EH (cell line): ENCODE measurements at places on chromosomes 1 and 21.
A peak's percentile ranks its signal among the peaks of the same experiment; 100 is the strongest.

GRCh38 chr1:67306547-67306946 lies 1.1 kb upstream of the IL12RB2 start:
- DNase-seq = no peak

- DNase-seq = no peak
Measured at GRCh38 chr1:59183749-59184317, 113.1 kb upstream of the FGGY start.

GRCh38 chr1:55048453-55049270 lies 9.3 kb downstream of the PCSK9 start:
- DNase-seq = no peak

- peak; percentile 72 for DNase-seq
Measured at GRCh38 chr21:44939532-44940115, at the start of gene SLX9. SLX9 (plus strand) TSS chr21:44940029; CDS start chr21:44940058, 29 bp downstream.

DNA sequence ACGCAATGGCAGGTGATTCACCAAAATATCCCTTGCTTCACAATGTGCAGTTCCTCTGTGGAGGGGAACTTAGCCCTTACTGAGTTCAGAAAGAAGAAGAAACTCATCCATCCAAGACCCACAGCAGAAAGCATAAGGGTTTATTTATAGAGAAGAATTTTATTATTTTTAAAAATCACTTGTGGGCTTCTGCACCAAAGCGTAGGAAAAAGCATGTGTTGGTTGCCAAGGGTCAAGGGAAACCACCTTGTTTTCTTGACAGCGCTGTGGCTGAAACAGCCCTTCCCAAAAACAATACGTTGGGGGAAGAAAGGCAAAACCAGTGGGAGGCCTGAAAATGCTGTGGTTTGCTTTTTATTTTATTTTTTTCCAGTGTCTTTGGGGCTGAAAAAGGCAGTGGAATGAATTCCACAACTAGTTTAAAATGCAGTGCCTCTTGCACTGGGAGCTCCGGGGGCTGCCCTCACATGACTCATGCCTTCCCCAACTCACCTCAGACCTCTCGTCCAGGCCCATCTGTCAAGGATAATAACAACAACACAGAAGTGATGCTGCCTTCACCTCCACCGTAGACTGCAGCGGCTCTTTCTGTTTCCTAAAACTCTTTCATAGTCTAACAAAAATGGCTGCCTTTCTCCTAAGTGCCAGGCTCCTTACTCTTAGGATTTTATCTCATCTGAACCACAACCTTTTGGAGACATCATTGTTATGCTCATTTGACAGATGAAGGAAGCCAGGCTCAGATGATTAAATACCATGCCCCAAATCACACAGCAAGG lies 224.2 kb upstream of the JUN start:
- DNase-seq = peak; percentile 27

GRCh38 chr1:113677250-113678158 lies 81.8 kb downstream of the PHTF1 start:
- DNase-seq = peak; percentile 57

GRCh38 chr1:173771560-173771959 lies 52.9 kb upstream of the DARS2 start:
- DNase-seq = no peak

- no peak for DNase-seq
Measured at GRCh38 chr1:85371021-85371420, 93.9 kb downstream of the DDAH1 start.

DNA sequence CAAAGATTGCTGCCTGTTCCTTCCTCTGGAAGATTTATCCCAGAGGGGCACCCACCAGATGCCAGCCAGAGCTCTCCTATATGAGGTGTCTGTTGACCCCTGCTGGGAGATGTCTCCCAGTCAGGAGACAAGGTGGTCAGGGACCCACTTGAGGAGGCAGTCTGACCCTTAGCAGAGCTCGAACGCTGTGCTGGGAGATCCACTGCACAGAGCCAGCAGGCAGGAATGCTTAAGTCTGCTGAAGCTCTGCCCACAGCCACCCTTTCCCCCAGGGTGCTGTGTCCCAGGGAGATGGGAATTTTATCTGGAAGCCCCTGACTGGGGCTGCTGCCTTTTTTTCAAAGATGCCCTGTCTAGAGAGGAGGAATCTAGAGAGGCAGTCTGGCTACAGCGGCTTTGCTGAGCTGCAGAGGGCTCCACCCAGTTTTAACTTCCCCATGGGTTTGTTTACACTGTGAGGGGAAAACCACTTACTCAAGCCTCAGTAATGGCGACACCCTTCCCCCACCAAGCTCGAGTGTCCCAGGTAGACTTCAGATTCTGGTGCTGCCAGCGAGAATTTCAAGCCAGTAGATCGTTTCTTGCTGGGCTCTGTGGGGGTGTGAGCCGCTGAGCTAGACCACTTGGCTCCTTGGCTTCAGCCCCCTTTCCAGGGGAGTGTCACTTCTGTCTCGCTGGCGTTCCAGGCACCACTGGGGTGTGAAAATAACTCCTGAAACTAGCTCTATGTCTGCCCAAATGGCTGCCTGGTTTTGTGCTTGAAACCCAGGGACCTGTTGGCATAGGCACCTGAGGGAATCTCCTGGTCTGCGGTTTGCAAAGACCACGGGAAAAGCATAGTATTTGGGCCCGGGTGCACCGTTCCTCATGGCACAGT lies 51.1 kb upstream of the PDC start:
- no peak for DNase-seq

GRCh38 chr1:21855257-21856096 lies 43.4 kb downstream of the LDLRAD2 start:
- no peak for DNase-seq

GRCh38 chr1:116820369-116820768 lies 66.1 kb downstream of the CD2 start:
- peak; percentile 74 for DNase-seq

DNA sequence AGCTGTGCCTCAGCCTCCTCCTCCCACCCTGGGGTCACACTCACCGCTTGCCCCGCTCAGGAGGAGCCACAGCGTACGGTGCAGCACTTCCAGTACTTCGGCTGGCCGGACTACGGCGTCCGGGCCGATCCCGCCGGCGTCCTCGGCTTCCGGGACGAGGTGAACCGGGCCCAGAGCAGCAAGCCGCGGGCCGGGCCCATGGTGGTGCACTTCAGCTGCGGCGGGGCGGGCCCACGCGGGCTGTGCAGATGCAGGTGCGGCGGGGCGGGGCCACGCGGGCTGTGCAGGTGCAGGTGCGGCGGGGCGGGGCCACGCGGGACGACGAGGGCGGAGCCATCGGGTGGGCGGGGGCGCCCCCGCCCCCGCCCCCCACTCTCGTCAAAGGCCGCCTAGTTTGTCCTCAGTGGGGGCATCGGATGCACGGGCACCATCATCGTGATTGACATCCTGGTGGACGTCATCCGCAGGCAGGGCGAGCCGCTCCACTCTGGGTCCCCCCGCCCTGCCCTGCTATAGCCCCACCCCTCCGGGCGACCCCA lies 5.5 kb downstream of the RNF223 start:
- DNase-seq = no peak

DNA sequence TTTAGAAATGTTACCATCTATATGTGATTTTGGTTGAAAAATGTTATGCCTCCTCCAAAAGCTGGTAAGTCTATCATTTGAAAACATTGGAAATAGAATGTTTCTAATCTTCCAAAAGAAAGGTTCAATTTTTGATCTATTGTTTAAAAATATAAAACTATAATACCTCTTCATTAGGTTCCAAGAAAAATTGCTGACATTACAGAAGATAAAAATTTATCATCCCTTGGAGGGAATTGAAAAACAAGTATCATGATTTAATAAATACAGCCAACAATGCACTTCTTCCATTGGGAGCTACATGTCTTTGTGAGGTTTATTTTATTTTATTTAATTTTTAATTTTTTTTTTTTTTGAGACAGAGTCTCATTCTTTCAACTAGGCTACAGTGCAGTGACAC lies 148.5 kb downstream of the PIK3R3 start:
- no peak for DNase-seq

DNA sequence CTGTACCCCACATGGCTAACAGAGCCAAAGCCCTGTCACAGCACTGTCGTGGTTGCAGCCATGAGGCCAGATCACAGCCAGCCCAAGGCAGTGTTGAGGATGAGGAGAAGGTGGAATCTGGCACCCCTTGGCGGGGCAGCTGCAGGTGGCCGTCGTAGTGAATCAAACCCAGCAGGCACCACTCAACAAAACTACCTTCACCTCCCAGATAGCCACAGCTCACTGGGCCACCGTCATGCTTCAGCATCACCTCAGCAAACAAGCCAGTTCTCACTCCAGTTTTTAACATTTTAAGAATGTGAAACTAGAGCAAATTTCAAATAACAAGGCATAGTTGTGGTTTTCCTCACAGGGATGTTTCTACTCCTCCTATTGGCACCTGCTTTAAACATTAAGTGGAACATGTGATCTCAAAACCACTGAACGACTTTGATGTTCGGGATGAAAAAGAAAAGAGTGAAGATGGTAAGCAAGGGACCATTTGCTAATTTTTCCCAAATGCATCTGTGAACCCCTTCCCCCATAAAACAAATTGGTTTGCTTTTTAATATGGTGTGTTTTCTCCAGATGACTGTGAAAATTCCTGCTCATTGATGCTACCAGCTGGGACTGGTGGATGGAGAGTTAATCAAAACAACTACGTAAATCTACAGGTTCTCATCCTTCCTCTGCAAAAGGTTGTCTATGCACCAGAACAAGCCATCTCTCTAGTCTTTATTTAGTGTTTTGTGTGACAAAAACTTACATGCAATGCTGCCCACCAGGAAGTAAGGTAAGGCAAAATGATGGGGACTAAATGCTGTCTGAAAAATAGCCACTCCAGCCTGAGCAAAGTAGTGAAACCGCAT lies 45.5 kb downstream of the TOR1AIP2 start:
- DNase-seq = peak; percentile 27

GRCh38 chr1:178310685-178311105 lies 186.1 kb downstream of the CLEC20A start:
- DNase-seq = peak; percentile 82

GRCh38 chr21:34029743-34030528 lies 43.4 kb upstream of the MRPS6 start:
- DNase-seq = peak; percentile 77

DNA sequence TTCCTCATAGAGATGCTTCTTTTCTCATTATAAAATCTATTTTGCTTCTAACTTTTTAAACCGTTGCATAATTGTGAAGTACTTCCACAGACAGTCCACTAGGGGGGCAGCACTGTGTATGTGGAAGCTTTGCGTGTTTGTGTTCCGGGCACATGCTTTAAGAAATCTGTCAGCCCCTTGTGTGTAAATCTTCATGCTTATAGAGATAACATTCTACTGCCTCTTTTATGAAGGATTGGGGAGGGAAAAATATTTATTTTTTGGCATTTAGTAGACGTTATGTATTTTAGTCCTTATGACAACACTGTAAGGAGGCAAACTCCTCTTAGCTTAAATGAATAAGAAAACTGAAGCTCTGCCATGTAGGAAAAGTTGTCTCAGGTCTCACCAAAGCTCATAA lies 157.3 kb upstream of the PTGFR start:
- DNase-seq = peak; percentile 19

- peak; percentile 17 for DNase-seq
Measured at GRCh38 chr1:201764166-201764565, 64.8 kb upstream of the IPO9 start.

DNA sequence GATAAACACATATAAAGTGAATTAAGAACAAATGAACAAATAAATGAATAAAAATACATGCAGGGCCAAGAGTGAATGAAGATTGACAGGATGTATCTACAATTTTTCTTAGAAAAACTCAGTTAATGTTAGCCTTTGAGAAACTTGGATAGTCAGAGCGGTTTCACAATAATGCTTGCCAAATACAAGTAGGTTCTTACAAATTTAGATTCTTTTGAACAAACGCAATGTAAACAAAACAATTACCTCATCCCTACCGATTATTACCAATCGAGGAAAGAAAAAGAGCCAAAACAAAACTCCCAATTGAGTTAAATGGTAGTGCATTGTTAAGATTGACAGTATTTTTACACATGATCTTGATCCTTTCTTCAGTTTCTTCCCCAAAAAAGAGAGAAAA lies 176.9 kb upstream of the DEPDC1 start:
- no peak for DNase-seq

- no peak for DNase-seq
Measured at GRCh38 chr1:29283804-29284195, 47.5 kb downstream of the PTPRU start.

DNA sequence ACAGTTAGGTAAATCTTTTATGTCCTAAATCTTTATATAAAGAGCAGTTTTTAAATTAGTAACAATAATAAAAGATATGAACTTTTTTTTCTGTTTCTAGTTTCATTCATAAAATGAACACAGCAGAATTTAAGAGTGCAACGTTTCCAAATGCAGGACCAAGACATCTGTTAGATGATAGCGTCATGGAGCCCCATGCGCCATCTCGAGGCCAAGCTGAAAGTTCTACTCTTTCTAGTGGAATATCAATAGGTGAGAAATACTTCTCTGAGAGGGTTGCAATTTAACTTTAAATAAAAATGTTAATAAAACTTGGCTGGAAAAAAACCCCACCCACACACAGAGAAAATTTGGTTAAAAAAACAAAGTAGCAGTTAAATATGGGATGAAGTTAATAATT lies 15.0 kb upstream of the ANGPTL1 start:
- no peak for DNase-seq

DNA sequence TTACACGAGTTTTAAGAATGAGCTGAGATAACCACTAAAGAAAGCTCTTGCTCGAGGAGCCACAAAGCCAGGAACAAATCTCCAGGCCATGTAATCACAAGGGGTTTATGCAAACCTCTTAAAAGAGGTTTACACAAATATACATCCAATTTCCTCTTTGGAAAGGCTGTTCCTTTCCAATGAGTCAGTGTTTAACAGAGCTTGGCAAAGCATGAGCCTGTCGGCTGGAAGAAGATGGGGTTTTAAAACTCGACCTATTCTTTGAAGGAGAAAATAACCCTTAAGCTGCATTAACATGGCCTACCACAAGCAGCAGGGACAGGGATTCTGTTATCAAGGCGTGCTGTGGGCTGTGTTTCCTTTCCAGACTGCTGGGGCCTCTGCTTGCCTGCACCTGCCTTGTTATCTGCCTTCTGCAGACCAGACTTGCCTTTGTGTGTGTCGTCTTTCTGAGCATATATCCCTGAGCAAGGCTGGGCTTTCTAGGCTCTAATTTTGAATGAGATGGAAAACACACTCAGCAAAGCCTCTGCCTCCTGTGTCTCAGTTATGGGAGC lies 40.6 kb upstream of the CYP2J2 start:
- peak; percentile 63 for DNase-seq

GRCh38 chr1:82064691-82065090 lies 264.0 kb downstream of the ADGRL2 start:
- DNase-seq = no peak
